ENCODE measurements at places on chromosomes 11 and 22. TPM values are rescaled to one million over a fixed set of nuclear protein-coding genes. Genes with fewer than 3 reads are reported as not detected.

GRCh38 chr11:80441821-80442220, 1001.0 kb upstream of the TENM4 start:
- DNase-seq: no peak

- DNase-seq: no peak
Observed at GRCh38 chr11:69721745-69722144, 17.9 kb upstream of the FGF19 start.

MRE11 gene
- 21.9 TPM for total RNA-seq

TMPRSS6 gene
- total RNA-seq: not detected

TSKU gene
- total RNA-seq: 3.1 TPM

Data from pulmonary artery endothelial cell (primary cell).